Neural crest cell (in vitro differentiated cells): ENCODE measurements at places on chromosomes 2 and 18.
A peak's percentile ranks its signal among the peaks of the same experiment; 100 is the strongest.

DNA sequence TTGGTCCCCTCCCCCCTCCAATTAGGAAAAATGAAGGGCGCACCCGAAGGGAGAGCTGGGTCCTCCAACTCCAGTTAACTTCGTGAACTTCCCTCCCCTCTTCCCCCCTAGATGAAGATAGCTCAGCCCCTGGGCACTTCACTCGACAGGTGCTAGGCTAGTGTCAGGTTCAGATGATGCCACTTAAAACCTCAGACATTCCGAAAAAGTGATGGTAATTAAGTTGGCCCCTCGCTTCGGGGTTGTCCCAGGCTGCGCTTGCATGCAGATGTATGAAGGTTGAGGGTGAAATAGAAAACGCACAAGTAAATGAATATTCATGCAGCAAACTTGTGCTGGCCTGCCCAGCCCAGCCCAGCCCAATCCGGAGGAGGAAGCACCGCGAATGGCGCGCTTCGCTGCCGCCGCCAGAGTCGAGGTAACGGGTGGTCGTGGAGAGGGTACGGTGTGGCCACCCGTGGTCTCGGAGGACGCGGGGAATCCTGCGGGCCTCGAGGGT, 3.0 kb upstream of the GBX2 start:
- H3K27ac ChIP-seq: no peak overlapping the region
- peaks cover 64% of the 10 kb centered on the region for H3K4me1 ChIP-seq
- H3K4me3 ChIP-seq: peak overlapping the region; percentile 49
- peaks cover 2% of the 10 kb centered on the region for H3K36me3 ChIP-seq
- DNase-seq: no peak
- peaks cover 84% of the 10 kb centered on the region for H3K27me3 ChIP-seq

- H3K27ac ChIP-seq: no peak overlapping the region
- H3K4me3 ChIP-seq: peak overlapping the region; percentile 83
- no peak for DNase-seq
- H3K36me3 ChIP-seq: no peaks in the 10 kb centered on the region
These were observed 816 bp downstream of the GALNT14 start for GRCh38 chr2:31137211-31138036.

DNA sequence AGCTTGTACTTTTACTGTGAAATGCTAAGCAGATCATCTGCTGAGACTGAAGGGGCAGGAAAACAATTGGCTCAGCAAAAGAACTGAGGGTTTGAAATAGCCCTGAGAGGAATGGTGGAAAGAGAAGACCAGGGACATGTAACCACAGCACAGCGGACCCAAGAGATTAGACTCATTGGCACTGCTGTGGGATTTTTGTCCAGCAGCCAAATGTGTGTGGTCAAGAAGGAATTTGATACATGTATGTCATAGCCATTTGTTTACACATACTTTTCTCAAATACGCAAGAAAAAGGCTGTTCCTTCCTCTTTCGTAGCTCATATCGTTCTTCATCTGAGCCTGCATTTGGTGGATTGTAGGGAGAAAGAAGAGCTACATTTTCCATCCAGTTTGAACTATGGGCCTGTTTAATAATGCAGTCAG, 73.8 kb downstream of the TRABD2A start:
- peaks cover 4% of the 10 kb centered on the region for H3K36me3 ChIP-seq
- no peak for DNase-seq
- no peaks in the 10 kb centered on the region for H3K4me1 ChIP-seq
- H3K27me3 ChIP-seq: no peaks in the 10 kb centered on the region
- H3K27ac ChIP-seq: no peak overlapping the region
- no peak overlapping the region for H3K4me3 ChIP-seq

DNA sequence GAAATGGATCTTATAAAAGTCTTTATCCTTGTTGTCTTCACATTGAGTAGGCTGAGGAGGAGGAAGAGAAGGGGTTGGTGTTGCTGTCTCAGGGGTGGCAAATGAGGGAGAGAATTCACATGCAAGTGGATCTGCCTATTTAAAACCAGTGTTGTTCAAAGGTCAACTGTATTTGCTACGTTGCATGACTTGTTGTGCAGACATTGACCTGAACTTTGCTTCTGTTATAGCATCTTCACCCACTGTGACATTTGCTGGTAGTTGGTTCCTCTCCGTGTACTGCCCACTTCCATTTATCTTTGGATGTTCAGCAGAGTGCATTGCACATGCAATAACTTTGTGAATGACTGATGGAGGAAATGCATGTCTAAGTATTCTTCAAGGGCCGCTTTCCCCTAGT, 228.6 kb upstream of the DPP10 start:
- H3K27ac ChIP-seq: no peak overlapping the region
- no peak for DNase-seq
- H3K4me1 ChIP-seq: no peaks in the 10 kb centered on the region
- H3K4me3 ChIP-seq: no peak overlapping the region
- H3K27me3 ChIP-seq: no peaks in the 10 kb centered on the region

DNA sequence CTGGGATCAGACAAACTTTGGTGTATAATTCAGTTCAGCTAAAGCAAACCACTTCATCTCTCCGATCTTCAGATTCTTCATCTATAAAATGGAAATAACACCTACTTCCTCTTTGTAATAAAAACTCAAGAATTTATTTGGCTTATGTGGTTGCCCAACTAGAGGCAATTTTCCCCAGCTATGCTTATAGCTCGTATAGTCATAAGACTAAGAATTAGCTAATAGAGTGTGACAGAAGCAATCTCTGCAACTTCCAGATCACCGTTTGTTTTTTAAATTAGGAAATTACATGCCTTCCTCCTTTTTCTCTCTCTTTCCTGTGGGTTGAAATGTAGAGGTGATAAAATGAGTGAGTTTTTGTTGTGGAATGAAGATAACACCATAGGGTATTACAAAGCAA, 35.3 kb upstream of the KCNF1 start:
- H3K4me1 ChIP-seq: peaks cover 9% of the 10 kb centered on the region
- no peak overlapping the region for H3K4me3 ChIP-seq
- H3K36me3 ChIP-seq: no peaks in the 10 kb centered on the region
- DNase-seq: no peak

DNA sequence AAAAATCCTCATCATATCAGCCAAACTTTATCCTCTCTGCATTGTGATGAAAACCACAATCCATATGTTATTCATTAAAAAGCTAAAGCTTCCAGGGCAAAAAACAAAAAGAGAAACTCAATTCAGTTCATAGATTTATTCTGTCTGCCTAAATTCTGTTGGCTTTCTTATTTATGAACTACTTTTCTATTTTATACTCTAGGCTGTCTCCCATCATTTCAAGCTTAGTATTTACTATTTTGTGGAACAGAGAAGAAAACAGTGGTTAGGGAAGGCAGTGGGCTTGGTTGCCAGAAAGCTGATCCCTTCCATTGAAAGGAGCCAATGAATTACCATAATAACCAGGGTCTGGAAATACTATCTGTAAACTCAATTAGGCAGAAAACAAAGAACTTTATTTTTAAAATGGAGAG, 71.8 kb downstream of the RAPH1 start:
- peaks cover 2% of the 10 kb centered on the region for H3K36me3 ChIP-seq
- no peak overlapping the region for H3K27ac ChIP-seq
- no peak overlapping the region for H3K4me3 ChIP-seq
- no peak for DNase-seq
- no peaks in the 10 kb centered on the region for H3K4me1 ChIP-seq
- no peaks in the 10 kb centered on the region for H3K27me3 ChIP-seq

DNA sequence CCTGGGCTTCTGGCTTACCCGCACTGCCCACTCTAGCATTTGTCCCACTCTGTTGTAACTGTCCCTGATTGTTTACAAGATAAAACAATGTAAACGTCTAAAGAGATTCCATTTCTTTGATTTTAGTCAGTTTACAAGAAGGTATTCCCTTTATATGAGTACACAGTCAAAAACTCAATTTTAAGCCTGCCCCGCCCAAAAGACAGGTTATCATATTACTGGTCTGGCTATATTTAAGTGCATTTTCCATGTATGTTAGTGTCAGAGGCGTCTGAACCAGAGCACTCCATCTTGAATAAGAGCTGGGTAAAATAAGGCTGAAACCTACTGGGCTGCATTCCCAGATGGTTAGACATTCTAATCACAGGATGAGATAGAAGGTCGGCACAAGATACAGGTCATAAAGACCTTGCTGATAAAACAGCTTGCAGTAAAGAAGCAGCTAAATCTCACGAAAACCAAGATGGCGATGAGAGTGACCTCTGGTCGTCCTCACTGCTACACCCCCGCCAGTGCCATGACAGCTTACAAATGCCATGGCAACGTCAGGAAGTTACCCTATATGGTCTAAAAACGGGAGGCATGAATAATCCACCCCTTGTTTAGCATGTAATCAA, 15.0 kb downstream of the GPR45 start:
- no peaks in the 10 kb centered on the region for H3K27me3 ChIP-seq
- H3K4me1 ChIP-seq: no peaks in the 10 kb centered on the region
- no peak overlapping the region for H3K4me3 ChIP-seq
- no peaks in the 10 kb centered on the region for H3K36me3 ChIP-seq
- H3K27ac ChIP-seq: no peak overlapping the region
- DNase-seq: no peak

- no peak overlapping the region for H3K4me3 ChIP-seq
- peaks cover 28% of the 10 kb centered on the region for H3K36me3 ChIP-seq
- H3K4me1 ChIP-seq: no peaks in the 10 kb centered on the region
These were observed 38.5 kb downstream of the CARF start for GRCh38 chr2:202950592-202950991.

GRCh38 chr18:55031979-55032378, 72.7 kb upstream of the CCDC68 start:
- no peaks in the 10 kb centered on the region for H3K27me3 ChIP-seq
- H3K36me3 ChIP-seq: no peaks in the 10 kb centered on the region
- no peak for DNase-seq
- H3K27ac ChIP-seq: no peak overlapping the region
- no peaks in the 10 kb centered on the region for H3K4me1 ChIP-seq

- H3K4me3 ChIP-seq: no peak overlapping the region
- H3K27ac ChIP-seq: no peak overlapping the region
- DNase-seq: no peak
- peaks cover 61% of the 10 kb centered on the region for H3K4me1 ChIP-seq
These were observed 87.6 kb downstream of the HS1BP3 start for GRCh38 chr2:20563251-20563650.

DNA sequence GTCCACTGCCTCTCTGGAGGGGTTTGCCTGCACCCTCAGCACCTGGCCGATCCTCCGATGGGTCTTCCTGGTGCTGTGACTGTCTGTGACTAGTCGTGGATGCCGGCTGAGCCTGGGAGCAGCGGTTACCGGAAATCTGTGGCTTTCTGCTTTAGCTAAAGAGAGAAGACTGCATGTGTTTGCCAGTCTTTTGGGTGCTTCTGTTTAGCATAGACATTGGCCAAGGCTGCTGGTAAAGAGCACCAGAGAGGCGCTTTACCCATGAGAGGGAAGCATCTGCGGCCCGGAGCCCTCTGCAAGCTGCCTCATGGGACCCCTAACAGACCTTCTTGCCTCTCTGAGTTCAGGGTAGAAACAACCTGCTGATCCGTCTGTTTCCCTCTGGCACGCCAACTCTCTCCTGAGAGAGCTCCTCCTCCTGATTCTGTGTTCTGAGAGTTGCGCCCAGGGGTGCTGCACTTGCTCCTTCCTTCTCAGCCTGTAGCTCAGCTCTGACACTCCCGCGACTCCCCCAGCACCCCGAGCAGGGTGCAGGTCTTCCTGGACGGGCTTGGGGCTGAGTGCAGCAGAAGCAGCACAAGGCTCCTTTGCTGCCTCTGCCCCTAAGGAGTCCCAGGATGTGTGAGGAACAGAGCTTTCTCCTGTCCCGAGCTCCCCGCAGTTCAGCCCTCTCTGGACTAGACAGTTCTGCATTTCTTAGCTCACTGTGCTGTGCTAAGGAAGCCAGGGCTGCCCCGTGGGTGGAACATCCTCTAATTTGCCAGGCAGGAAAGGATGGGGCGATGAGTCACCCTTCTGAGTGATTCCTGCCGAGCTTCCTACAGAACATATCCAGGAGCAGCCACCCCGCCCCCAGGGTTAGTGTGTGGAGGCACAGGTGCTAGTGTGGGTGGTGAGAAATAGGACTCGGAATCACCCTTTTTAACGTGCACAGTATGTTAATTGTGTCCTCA, 203.2 kb downstream of the SH3RF3 start:
- peaks cover 16% of the 10 kb centered on the region for H3K4me1 ChIP-seq
- H3K36me3 ChIP-seq: peaks cover 3% of the 10 kb centered on the region
- no peak for DNase-seq
- H3K27ac ChIP-seq: peak overlapping the region; percentile 78

GRCh38 chr18:63131106-63131958, 188.2 kb downstream of the BCL2 start:
- H3K27ac ChIP-seq: no peak overlapping the region
- H3K4me3 ChIP-seq: no peak overlapping the region
- H3K4me1 ChIP-seq: peaks cover 11% of the 10 kb centered on the region
- no peaks in the 10 kb centered on the region for H3K36me3 ChIP-seq
- H3K27me3 ChIP-seq: no peaks in the 10 kb centered on the region
- DNase-seq: peak; percentile 23

GRCh38 chr2:236040600-236041328, 127.4 kb downstream of the GBX2 start:
- no peaks in the 10 kb centered on the region for H3K27me3 ChIP-seq
- no peak overlapping the region for H3K27ac ChIP-seq
- H3K4me1 ChIP-seq: peaks cover 29% of the 10 kb centered on the region
- no peak overlapping the region for H3K4me3 ChIP-seq
- DNase-seq: no peak

GRCh38 chr2:33209976-33210375, 263.2 kb downstream of the LTBP1 start:
- no peak overlapping the region for H3K4me3 ChIP-seq
- no peaks in the 10 kb centered on the region for H3K36me3 ChIP-seq
- peak overlapping the region; percentile 23 for H3K27ac ChIP-seq
- peaks cover 6% of the 10 kb centered on the region for H3K4me1 ChIP-seq
- DNase-seq: no peak

- no peak overlapping the region for H3K27ac ChIP-seq
- no peak for DNase-seq
- H3K36me3 ChIP-seq: no peaks in the 10 kb centered on the region
- no peaks in the 10 kb centered on the region for H3K27me3 ChIP-seq
These were observed 392.8 kb upstream of the MEIS1 start for GRCh38 chr2:66041902-66042657.

DNA sequence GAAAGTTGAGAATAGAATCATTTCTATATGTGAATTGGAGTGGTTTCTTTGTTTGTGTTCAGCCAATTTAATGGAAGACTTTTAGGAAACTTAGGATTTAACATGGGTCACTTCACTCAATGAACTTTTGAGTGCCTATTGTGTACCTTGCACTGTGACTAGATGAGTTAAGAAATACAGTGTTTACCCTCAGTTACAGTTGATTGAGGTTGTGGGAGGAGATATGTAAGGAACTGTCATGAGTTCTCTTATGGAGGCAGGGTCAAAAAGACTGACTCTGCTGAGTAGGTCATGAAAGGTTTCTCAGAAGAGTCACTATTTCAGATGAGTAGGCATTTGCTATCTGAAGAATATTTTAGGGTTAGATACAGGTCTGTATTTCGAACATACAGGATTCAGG, 98.6 kb downstream of the RAB3GAP1 start:
- H3K27ac ChIP-seq: no peak overlapping the region
- H3K4me1 ChIP-seq: peaks cover 11% of the 10 kb centered on the region
- H3K27me3 ChIP-seq: no peaks in the 10 kb centered on the region
- H3K4me3 ChIP-seq: no peak overlapping the region

- H3K27ac ChIP-seq: no peak overlapping the region
- no peaks in the 10 kb centered on the region for H3K27me3 ChIP-seq
- no peak for DNase-seq
These were observed 9.9 kb upstream of the GPR35 start for GRCh38 chr2:240615396-240615795.
